Non-pigmented ciliary epithelial cell (primary cell): ENCODE measurements at places on chromosomes 2 and 18.

- DNase-seq, result no peak
Observed at GRCh38 chr2:232518844-232519243, 1.3 kb upstream of the PRSS56 start.

GRCh38 chr2:102172745-102173144, 14.1 kb upstream of the IL1RL2 start:
- DNase-seq, result no peak

GRCh38 chr2:3490191-3491170, 28.9 kb downstream of the ADI1 start:
- DNase-seq, result no peak

GRCh38 chr2:240898108-240898730, 2.3 kb upstream of the MAB21L4 start:
- no peak for DNase-seq
